ENCODE measurements at places on chromosomes 2 and 18.

- no peak for DNase-seq
Measured at GRCh38 chr2:36812196-36812595, 115.7 kb downstream of the VIT start.

DNA sequence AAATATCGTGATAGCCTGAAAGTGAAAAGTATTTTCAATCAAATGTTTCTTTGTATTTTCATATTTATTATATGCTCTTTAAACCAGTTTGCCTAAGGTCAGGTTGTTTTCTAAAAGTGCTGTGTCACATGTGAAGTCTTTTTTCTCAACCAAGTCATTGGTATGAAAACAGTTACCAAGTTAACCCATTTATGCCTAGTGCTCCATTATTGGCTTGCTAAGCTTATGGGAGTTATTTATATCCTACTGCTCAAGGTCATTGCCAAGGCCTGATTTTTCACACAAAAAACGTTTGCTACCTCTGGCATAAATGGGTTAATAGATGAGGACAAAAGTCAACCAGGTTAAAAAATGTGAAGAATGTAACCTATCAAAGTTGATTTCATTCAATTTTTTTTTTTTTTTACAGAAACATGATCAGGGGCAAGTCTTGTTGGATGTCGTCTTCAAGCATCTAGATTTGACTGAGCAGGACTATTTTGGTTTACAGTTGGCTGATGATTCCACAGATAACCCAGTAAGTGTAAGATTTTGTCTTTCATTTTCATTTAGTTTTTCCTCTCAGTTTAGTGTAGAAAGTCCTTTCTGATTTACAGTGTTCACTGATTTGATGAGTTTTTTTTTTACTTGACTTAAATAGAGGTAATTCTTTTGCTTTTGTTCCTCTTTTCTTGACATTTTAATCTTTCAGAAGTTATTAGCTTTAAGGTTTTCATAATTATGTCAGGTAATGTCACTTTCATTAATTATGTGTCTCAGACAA is 102.6 kb downstream of the PTPN4 start:
- no peak for DNase-seq

DNA sequence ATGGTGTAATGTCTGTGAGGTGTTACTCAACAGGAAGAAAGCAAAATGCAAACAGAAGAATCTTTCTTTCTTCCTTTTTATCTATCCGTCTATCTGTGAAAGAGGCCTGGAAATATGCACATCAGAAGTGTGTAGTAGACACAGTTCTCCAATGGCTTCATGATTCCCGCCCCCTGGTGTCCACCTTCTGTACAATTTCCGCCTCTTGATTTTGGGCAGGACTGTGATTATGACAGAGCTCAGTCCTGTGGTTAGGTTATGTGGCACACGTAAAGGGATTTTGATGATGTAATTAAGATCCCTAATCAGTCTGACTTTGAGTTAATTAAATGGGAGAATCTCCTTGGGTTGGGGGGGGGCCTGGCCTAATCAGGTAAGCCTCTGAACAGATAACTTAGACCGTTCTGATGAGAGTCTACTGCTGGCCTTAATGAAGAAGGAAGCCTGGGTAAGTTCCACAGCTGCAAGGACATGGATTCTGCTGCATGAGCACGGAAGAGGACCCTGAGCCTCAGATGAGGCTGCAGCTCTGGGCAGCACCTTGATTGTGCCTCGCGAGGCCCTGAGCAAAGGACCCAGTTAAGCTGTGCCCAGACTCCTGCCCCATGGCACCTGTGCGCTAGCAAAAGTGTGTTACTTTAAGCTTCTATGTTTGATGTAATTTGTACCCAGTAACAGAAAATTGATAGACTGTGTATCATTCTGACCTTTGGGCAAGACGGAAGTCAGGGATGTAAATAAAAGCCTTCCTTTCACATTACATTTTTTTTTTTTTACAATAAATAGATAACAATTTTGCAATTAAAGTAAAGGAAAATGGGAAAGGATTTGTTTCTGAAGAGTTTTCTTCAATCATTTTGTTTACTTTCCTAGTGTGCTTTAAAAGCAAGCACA is 11.3 kb upstream of the KCNF1 start:
- no peak for DNase-seq

DNA sequence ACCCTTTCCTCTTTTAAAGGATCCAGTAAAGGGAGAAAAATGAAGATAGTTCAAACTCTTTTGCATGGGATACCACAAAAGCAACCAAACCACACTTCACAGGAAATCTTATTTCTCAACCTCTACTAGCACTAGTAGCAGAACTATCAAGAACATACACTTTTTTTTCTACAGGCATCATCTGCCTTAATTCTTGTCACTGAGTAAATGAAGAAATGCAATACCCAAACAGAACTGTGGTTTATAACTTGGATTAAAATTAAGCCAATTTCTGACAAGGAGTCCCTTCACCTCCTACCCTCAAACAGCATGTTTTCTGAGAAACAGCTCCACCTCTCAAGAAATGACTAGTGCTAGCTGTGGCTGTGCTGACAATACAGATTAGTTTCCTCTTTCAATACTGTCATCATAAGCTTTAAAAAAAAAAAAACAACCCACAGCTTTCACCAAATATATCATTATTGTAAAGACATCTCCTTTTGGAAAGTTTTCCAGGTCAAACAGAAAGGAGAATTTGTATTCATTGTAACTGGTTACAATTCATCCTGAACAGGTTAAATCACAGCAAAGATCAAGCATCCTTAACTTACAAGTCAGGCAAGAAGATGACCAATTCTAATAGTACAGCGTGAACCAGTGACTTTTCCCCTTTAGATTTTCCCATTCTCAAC is 44.4 kb downstream of the PTPN2 start:
- no peak for DNase-seq

- DNase-seq: no peak
Measured at GRCh38 chr2:221200184-221200839, 371.8 kb downstream of the EPHA4 start.

Data from T-helper 17 cell (primary cell).